ENCODE measurements at places on chromosomes 11 and 22. TPM values are rescaled to one million over a fixed set of nuclear protein-coding genes. Genes with fewer than 3 reads are reported as not detected.

FJX1 gene
- 0.54 TPM for total RNA-seq

SLC25A18 gene
- not detected for total RNA-seq

TMEM126A gene
- total RNA-seq = 14.0 TPM

OR8D4 gene
- not detected for total RNA-seq

DNAL4 gene
- 14.8 TPM for total RNA-seq

MAJIN gene
- total RNA-seq = not detected

KDM4D gene
- 1.3 TPM for total RNA-seq

MARK2 gene
- total RNA-seq = 19.4 TPM

C11orf16 gene
- not detected for total RNA-seq

POLR2F gene
- 30.7 TPM for total RNA-seq

SAA2 gene
- not detected for total RNA-seq

TRIM21 gene
- total RNA-seq = 30.7 TPM

CSNK2A3 gene
- total RNA-seq = 0.54 TPM

GRCh38 chr22:47420211-47420610 is 657.8 kb downstream of the TBC1D22A start:
- DNase-seq = no peak

GRCh38 chr11:16204261-16204660 is 152.1 kb downstream of the SOX6 start:
- no peak for DNase-seq

GRCh38 chr22:20238536-20238900 is 29.6 kb downstream of the RTN4R start:
- DNase-seq = no peak

GRCh38 chr22:31085493-31085824 is 4.3 kb downstream of the SMTN start:
- no peak for DNase-seq

DNA sequence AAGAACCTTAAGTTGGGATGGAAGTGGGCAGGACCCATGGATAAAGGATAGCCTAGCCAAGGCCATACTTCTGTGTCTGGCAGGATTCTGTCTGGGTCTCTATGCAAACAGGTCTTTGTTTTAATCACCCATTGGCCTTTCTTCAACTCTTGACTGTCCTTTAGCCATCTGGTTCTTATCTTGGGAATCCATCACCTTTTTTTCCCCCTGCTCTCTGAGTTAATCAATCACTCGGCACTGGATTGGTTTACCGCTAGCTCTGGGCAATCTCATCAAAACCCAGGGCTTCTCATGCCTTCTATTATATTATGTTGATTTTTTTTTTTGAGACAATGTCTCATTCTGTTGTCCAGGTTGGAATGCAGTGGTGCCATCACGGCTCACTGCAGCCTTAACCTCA is 1.8 kb upstream of the RNF169 start:
- DNase-seq = no peak

DNA sequence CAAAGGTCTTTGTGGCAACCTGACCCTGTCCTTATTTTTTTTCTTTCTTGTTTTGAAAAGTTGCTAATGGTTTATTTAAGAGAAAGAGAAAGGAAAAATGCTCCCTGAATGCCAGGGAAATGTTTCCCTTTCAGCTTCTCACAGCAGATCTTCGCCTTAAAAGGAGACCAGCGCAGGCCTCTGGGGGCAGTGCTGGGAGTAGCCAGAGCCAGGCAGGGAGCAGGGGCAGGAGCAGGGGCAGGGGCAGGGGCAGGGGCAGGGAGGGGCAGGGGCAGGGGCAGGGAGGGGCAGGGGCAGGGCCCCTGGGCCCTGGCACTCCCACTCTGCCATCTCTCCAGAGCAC is 5.1 kb downstream of the MOB2 start:
- no peak for DNase-seq

- DNase-seq = peak; percentile 48
Observed at GRCh38 chr11:61567286-61568061, 13.4 kb downstream of the SYT7 start.

DNA sequence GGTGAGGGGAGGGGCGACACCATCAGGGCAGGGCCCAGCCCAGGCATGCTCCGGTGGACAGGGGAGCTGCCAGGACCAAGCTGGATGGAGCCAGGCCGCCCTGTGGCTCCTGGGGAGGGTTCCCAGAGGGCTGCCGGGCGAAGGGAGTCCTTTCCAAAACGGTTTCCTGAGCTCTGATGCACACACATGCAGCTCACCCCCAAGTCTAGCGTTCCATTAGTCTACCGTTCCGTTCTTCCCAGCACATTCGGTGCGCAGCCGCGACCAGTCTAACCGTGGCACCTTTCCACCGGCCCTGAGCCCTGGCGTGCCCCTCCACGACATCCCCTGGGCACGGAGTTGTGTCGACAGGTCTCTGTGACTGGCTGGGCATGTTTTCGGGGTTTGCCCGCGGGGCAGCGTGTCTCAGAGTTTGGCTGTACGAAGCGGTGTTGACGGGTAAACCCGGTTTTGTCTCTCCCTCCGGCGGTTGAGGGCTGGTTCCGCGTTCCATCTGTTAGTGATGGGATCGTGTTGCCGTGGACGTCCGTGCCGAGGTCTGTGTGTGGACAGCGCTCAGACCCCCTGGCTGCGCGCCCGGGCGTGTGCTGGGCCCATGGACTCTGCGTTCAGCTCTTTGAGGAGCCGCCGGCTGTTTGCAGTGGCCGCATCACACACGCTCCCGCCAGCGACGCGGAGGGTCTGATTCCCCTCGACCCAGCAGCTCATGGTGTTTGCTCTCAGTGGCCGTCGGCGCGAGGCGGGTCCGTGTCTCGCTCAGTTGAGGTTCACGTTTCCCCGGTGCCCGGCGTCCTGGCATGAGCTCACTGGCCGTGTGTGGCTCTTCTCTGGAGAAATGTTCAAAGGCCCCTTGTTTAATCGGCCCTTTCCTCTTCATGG is 121.2 kb downstream of the IGLL1 start:
- no peak for DNase-seq

DNA sequence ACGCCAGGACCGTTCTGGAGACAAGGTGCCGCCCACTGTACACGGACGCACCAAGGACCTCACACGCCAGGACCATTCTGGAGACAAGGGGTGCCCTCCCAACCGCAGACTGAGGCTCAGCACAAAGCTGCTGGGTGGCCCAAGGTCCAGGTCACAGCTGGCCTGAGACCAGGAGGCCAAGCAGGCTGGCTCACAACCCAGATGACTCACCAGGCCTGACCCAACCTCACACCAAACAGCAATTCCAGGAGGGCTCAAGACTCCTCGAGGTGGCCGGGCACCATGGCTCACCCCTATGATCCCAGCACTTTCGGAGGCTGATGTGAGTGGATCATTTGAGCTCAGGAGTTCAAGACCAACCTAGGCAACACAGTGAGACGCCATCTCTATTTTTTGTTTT is 14.8 kb downstream of the BRD1 start:
- no peak for DNase-seq

DNA sequence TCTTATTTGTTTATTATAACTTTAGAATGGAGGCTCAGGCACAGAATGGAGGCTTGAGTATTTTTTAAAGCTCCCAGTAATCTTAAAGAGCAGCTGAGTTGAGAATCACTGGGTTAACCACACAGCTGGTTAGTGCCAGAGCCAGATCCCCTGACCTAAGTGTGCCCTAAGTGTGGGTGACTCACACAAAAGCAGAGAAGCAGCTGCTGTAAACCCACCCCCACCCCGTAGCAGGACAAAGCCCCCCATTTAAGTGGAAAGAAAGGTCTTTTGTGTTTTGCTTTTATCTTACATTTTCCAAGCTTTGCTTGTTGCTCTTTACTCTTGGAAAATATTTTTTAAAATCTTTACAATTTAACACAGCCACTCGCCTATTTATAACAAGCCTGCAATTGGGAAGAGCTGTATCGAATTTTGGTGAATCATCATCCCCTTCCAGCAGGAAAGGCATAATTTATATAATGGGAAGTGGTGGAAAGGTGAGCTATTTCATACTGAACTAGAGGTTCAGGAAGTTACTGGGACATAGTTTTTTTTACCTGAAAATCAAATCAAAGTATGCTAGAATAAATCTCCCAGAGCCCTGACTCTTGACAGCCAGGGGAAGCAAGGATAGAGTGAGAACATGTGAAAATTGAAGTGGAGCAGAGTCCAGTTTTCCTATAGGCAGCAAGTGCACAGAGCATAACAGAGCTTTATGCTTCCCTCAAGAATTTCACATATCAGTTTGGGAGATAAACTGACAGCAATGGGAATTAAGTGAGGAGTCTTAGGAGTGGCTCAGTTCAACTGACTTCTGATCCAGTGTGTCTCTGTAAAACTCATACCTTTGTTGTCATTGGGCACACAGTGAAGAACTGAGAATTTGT is 405.7 kb downstream of the AASDHPPT start:
- DNase-seq = no peak

DNA sequence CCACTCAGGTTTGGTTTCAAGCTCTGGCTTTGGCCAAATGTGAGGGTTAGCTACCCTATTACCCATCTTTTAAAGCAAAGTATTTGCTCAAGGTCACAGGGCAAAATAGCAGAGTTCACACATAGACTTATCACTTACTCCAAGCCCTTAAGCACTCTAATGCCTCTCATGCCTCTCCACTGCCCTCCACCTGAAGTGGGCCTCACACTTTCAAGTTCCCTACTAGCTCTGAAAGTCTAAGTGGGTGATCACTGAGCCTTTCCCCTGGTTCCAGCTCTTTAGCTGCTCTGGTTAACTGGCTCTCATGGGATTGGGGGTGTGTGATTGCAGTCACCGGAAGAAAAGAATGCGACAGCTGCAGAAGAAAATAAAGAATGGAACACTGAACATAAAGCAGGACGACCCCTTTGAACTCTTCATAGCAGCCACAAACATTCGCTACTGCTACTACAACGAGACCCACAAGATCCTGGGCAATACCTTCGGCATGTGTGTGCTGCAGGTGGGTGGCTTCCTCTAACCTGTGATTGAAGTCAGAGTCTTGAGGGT is 6.4 kb downstream of the NAT10 start:
- DNase-seq = no peak

- DNase-seq = no peak
Observed at GRCh38 chr11:56412396-56412795, at the start of gene OR5AL1. TSS of gene OR5AL1 (plus strand) at chr11:56412696.

- DNase-seq = no peak
Observed at GRCh38 chr11:87359401-87359800, 321.7 kb downstream of the TMEM135 start.

DNA sequence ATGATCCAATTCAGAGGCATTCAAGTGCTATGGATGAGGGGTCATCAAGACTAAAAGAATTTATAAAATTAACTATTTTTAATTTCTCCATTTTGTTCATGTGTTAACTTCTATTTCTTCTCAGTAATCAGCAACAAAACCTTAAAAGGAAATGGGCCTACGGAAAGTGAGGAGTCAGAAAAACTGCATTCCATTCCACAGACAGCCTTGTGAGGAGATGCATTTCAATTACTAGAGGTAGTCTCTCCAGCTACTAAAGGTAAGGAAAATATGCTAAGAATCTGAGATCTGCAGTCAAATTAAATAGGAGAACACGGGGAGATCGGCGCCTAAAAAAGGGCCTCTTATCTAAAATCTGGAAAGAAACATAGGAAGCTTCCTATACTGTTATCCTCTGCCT is 661.7 kb downstream of the DLG2 start:
- no peak for DNase-seq

DNA sequence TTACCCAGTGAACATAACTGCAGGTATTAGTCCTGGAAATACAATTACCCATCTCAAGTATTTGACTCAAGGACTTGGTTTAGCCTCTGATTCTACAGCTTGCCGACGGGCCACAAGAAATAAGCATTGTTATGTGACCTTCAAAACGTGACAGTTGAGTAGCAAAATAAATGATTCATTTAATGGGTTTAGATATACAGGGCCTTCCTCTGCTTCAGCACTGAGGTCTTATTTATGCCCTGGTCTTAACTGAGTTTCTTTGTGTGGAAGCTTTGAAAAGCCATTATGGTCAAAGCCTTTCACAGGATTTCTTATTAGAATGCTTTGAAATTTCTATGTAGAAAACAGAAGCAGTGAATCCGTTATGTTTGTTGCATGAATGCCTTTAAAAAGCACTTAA is 899.2 kb upstream of the API5 start:
- DNase-seq = no peak

DNA sequence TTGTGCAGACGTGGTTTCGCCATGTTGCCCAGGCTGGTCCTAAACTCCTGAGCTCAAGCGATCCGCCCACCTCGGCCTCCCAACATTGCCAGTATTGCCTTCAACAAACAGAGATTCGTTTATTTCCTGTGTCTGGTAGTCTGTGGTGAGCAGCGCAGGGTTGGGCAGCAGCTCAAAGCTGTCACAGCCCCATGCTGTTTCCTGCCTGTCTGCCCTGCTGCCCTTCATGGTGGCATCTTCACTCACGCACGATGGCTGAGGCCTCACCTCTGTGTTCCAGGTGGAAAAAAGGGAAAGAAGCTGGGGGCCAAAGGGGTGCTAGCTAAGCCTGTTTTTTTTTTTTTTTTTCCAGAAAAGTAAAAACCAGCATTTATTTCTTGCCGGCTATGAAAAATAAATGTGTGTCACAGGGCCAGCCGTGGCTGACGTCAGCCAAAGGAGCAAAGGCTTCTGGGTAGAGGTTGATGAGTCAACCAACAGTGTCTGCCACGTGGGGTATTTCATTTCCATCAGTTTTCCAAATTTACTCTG is 28.8 kb downstream of the TBC1D22A start:
- DNase-seq = peak; percentile 50

- DNase-seq = no peak
Observed at GRCh38 chr11:24697522-24698111, 200.8 kb downstream of the LUZP2 start.

- no peak for DNase-seq
Observed at GRCh38 chr11:47351156-47352126, 1.1 kb downstream of the MYBPC3 start.

DNA sequence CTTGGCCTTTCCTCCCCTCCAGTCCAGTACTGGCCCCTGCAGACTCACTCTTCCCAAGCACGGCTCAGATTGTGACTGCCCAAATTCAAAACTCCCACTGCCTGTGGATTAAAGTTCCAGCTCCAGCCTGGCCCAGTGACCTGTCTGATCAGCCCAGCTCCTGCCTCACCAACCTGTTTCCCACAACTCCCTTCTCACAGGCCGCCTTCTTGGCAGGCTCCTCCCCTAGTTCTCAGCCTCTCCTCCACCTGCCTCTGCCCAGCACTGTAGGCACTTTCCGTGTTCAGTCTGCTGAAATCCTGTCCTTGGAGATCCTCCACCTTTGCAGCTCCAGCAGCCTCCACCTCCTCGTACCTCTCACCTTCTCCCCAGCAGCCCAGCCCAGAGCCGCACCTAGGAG is 68.6 kb downstream of the MICAL2 start:
- no peak for DNase-seq

GRCh38 chr11:126282736-126283591 is at the start of gene TIRAP:
TSS of gene TIRAP (plus strand) at chr11:126283093. CDS start at chr11:126290895, 7,802 bp downstream.
- no peak for DNase-seq

GRCh38 chr11:72102162-72102561 is 935 bp downstream of the LAMTOR1 start:
- DNase-seq = no peak

DNA sequence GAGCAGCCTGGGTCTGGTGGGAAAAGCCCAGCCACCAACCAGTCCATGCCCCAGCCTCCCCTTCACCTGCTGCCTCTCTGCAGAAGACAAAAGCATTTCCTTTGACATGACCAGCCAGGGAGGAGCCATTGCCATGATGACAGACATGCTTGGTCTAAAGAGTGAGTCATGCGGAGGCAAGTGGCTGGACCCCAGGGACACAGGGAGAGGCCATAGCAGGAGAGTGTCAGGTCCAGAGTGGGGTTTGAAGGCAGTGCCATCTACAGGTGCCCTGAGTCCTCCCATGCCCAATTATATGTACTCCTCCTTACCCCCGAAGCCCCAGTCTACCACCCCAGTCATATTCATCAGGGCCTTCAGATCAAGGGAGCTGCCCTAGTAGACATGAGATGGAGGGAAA is 67.4 kb downstream of the SCN3B start:
- DNase-seq = no peak

- no peak for DNase-seq
Observed at GRCh38 chr11:116891746-116892145, 54.3 kb upstream of the APOA1 start.
